ENCODE measurements at places on chromosomes 3 and 15. TPM values are rescaled to one million over a fixed set of nuclear protein-coding genes. Genes with fewer than 3 reads are reported as not detected.

Gene CIB2
- total RNA-seq, result 5.6 TPM

Gene KIF15
- 0.50 TPM for total RNA-seq

Gene FBXO45
- 47.2 TPM for total RNA-seq

Gene FBXW12
- not detected for total RNA-seq

Gene RNU5B-1
- total RNA-seq, result not detected

Gene DTWD1
- 14.4 TPM for total RNA-seq

Gene IL17RD
- 7.7 TPM for total RNA-seq

Gene GOLGA6B
- not detected for total RNA-seq

Gene HCLS1
- 3.8 TPM for total RNA-seq

Gene ZIC1
- not detected for total RNA-seq

Gene LXN
- total RNA-seq, result 1.4 TPM

Gene IFT122
- total RNA-seq, result 10.5 TPM

Gene SENP8
- total RNA-seq, result 2.7 TPM

Gene BTLA
- 0.07 TPM for total RNA-seq

Gene FRMD5
- total RNA-seq, result 2.7 TPM

Gene GAP43
- not detected for total RNA-seq

Gene PIGB
- 8.5 TPM for total RNA-seq

Gene SI
- not detected for total RNA-seq

Gene GABRA5
- not detected for total RNA-seq

Gene TMEM212
- not detected for total RNA-seq

Gene CFAP100
- total RNA-seq, result not detected

Gene USF3
- total RNA-seq, result 5.5 TPM

Gene SCAANT1
- total RNA-seq, result not detected

Gene AQP9
- not detected for total RNA-seq

Gene GPR176
- 8.2 TPM for total RNA-seq

Gene TOPBP1
- total RNA-seq, result 22.9 TPM

Gene ASB14
- total RNA-seq, result not detected

Gene EXD1
- 0.21 TPM for total RNA-seq

Gene BHLHE40
- 48.9 TPM for total RNA-seq

Gene DNAH12
- under 0.01 TPM for total RNA-seq

Gene LSMEM2
- not detected for total RNA-seq

Gene TICRR
- total RNA-seq, result under 0.01 TPM

Gene EPHA3
- 0.14 TPM for total RNA-seq

Gene CCDC54
- total RNA-seq, result not detected

Gene GATA2
- total RNA-seq, result not detected

Gene ACP3
- 5.0 TPM for total RNA-seq

Gene GABRR3
- not detected for total RNA-seq

Gene RPP25
- total RNA-seq, result 5.8 TPM

Gene PLA2G4F
- 6.5 TPM for total RNA-seq

Gene SLC24A5
- total RNA-seq, result not detected

Gene SAMD7
- not detected for total RNA-seq

Gene UQCRC1
- total RNA-seq, result 438 TPM

Gene RTP3
- not detected for total RNA-seq

Gene FANCD2OS
- not detected for total RNA-seq

Gene ATP8B4
- total RNA-seq, result 1.00 TPM

Gene TM4SF1
- 121 TPM for total RNA-seq

Gene LRRIQ4
- total RNA-seq, result not detected

Gene NEK10
- 2.3 TPM for total RNA-seq

Gene NMD3
- total RNA-seq, result 99.0 TPM

Gene PP2D1
- not detected for total RNA-seq

Gene ZNF502
- total RNA-seq, result 6.2 TPM
